ENCODE measurements at places on chromosomes 5 and 9. TPM values are rescaled to one million over a fixed set of nuclear protein-coding genes. Genes with fewer than 3 reads are reported as not detected.

GRCh38 chr9:81566074-81566698 lies 123.2 kb downstream of the TLE1 start:
- no peaks in the 10 kb centered on the region for H3K27me3 ChIP-seq
- peaks cover 26% of the 10 kb centered on the region for H3K4me1 ChIP-seq
- H3K27ac ChIP-seq, result no peak overlapping the region
- DNase-seq, result no peak
- H3K36me3 ChIP-seq, result no peaks in the 10 kb centered on the region
- no peak overlapping the region for H3K4me3 ChIP-seq

GRCh38 chr9:114087721-114088120 lies 9.6 kb upstream of the AMBP start:
- H3K27me3 ChIP-seq, result no peaks in the 10 kb centered on the region
- H3K4me1 ChIP-seq, result peaks cover 32% of the 10 kb centered on the region
- DNase-seq, result peak; percentile 73
- H3K27ac ChIP-seq, result peak overlapping the region; percentile 57
- H3K4me3 ChIP-seq, result no peak overlapping the region

DNA sequence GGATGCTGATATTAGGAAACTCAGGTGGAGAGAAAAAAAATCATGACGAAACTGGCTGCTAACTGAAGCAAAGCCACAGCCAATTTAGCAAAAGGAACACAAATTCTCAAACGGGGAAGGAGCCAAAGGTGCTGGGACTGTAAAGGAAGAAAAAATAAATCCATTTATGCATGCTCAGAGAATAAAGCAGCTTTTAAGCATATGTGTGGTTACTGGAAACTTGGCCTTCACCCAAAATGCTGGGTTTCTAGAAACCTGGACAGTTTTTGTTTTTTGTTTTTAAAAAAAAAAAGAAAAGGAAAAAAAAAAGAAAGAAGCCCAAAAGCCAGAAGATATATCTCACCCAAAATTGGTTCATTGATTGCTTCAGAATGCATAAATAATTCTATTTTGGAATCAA lies 8.0 kb downstream of the WHRN start:
- no peak for DNase-seq
- no peaks in the 10 kb centered on the region for H3K36me3 ChIP-seq
- H3K4me1 ChIP-seq, result peaks cover 8% of the 10 kb centered on the region
- no peak overlapping the region for H3K4me3 ChIP-seq
- no peak overlapping the region for H3K27ac ChIP-seq
- H3K27me3 ChIP-seq, result no peaks in the 10 kb centered on the region

- no peak overlapping the region for H3K27ac ChIP-seq
- no peak for DNase-seq
- no peaks in the 10 kb centered on the region for H3K27me3 ChIP-seq
Measured at GRCh38 chr5:173778784-173779304, 109.3 kb upstream of the CPEB4 start.

DNA sequence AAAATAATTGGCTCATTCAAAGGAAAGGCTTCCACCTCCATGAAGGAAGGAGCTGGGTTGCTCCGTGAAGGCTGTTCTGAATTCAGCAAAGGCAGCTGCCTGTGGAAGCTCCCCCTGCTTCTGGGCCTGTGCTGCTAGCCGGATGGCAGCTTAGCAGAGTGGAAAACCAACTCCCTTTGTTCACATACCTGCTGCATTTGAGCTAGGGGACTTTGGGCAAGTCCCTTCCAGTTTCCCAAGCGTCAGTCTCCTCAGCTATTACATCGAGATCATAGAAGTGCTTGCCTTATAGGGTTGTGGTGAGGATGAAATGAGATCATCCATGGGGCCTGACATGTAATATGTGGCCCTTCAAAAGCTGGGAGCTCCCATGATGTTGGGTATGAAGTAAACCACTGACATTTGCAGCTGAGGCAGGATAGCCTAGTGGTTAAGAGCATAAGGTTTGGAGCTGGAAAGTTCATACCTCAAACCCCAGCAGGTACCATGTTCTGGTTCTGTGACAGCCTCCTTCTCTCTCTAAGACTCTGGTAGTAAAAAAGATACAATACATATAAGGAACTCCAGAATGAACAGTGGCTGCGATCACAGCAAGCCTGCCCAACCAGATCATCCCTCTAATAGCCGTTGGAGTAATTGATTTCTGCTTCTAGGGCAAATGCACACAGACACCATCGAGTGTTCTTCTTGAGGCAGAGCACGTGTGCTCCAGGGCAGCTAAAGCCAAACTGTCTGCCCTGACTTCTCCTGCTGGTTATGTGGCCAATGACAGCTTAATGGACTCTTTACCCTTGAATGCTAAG lies 11.0 kb upstream of the DENND1A start:
- no peak overlapping the region for H3K27ac ChIP-seq
- no peaks in the 10 kb centered on the region for H3K27me3 ChIP-seq
- H3K4me1 ChIP-seq, result no peaks in the 10 kb centered on the region
- DNase-seq, result no peak

GRCh38 chr5:173640156-173640804 lies 23.8 kb upstream of the BOD1 start:
- no peak overlapping the region for H3K27ac ChIP-seq
- H3K4me3 ChIP-seq, result no peak overlapping the region

DNA sequence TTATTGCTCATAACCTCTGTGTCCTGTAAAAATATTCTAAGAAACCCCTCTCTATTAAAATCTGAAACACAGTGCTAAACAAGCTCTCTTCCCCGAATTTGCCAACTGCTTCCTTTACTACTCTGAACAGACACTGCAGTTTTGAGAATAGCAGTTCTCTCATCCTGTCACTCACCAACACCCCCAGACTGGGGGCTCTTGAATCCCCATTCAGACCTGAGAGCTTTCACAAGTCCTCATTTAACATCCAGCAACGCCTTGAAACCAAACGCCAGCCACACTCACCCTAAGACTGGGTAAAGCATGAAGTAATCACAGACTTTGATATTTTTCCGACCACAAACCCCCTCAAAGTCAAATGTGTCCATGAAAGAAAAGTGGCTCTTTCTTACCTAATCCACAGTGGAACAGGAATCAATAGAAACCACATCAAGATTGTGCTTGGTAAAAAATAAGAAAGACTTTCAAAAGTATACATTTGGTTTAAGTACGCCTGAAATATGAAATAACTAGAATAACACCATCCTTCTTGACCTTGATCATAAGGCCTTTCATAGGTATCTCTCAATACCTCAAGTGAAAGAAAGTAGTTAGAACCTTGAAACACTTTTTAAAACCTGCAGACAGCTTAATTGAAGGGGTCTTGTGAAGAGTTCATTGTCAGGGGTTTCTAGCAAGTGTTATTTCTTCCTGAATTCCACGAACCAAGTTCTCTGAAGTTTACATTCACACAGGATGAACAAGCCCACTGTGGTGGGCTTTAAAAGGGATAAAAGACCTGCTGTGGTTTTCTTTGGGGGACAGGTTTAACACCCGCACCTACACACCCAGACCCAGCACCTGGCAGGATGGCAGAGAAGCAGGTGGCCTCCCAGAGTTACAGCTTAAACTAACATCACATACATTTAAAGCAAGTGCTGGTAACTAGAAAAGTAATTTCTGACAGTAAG lies 412.6 kb downstream of the MLLT3 start:
- H3K4me3 ChIP-seq, result no peak overlapping the region
- no peak for DNase-seq
- H3K36me3 ChIP-seq, result no peaks in the 10 kb centered on the region
- no peak overlapping the region for H3K27ac ChIP-seq
- no peaks in the 10 kb centered on the region for H3K4me1 ChIP-seq

GRCh38 chr5:43631182-43631910 lies 28.4 kb downstream of the NNT start:
- H3K27me3 ChIP-seq, result no peaks in the 10 kb centered on the region
- peaks cover 70% of the 10 kb centered on the region for H3K36me3 ChIP-seq
- peaks cover 8% of the 10 kb centered on the region for H3K4me1 ChIP-seq
- DNase-seq, result peak; percentile 66
- H3K27ac ChIP-seq, result no peak overlapping the region

DNA sequence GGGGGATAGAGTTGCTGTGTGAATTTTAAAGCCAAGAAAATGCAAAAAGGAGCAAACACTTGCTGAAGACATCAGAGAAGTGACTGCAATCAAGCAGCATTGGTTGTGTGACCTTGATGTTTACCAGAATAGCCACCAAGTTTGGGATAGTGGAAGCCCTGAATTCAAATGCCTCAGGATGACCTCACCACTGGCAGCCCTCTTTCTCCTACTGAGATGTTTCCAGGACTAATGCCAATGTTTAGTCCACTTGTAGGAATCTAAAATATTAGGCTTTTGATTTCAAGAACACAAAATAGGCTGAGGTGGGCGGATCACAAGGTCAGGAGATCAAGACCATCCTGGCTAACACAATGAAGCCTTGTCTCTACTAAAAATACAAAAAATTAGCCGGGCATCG lies 112.2 kb upstream of the NUDT12 start:
- H3K4me3 ChIP-seq, result no peak overlapping the region
- H3K27me3 ChIP-seq, result no peaks in the 10 kb centered on the region
- no peaks in the 10 kb centered on the region for H3K4me1 ChIP-seq
- H3K36me3 ChIP-seq, result no peaks in the 10 kb centered on the region

- H3K4me1 ChIP-seq, result no peaks in the 10 kb centered on the region
- no peak overlapping the region for H3K4me3 ChIP-seq
- no peak overlapping the region for H3K27ac ChIP-seq
- DNase-seq, result no peak
- no peaks in the 10 kb centered on the region for H3K27me3 ChIP-seq
- H3K36me3 ChIP-seq, result peaks cover 89% of the 10 kb centered on the region
Measured at GRCh38 chr5:98865690-98866089, 63.1 kb downstream of the CHD1 start.

DNA sequence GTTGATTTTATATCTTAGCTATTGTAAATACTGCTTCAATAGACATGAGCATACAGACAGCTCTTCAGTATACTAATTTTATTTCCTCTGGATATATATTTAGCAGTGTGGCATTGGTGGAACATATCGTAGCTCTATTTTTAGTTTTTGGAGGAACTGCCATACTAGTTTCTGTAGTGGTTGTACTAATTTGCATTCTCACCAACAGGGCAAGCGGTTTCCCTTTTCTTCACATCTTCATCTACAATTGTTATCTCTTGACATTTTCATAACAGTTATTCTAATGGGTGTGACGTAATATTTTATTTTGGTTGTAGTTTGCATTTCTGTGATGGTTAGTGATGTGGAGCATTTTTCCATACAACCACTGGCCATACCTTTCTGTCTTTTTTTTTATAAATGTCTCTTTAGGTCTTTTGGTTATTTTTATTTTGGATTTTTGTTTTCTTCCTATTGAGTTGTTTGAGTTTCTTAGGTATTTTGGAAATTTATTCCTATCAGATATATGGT lies 32.5 kb downstream of the TAF11L14 start:
- no peak overlapping the region for H3K4me3 ChIP-seq
- no peaks in the 10 kb centered on the region for H3K36me3 ChIP-seq
- no peak overlapping the region for H3K27ac ChIP-seq
- no peaks in the 10 kb centered on the region for H3K4me1 ChIP-seq

DNA sequence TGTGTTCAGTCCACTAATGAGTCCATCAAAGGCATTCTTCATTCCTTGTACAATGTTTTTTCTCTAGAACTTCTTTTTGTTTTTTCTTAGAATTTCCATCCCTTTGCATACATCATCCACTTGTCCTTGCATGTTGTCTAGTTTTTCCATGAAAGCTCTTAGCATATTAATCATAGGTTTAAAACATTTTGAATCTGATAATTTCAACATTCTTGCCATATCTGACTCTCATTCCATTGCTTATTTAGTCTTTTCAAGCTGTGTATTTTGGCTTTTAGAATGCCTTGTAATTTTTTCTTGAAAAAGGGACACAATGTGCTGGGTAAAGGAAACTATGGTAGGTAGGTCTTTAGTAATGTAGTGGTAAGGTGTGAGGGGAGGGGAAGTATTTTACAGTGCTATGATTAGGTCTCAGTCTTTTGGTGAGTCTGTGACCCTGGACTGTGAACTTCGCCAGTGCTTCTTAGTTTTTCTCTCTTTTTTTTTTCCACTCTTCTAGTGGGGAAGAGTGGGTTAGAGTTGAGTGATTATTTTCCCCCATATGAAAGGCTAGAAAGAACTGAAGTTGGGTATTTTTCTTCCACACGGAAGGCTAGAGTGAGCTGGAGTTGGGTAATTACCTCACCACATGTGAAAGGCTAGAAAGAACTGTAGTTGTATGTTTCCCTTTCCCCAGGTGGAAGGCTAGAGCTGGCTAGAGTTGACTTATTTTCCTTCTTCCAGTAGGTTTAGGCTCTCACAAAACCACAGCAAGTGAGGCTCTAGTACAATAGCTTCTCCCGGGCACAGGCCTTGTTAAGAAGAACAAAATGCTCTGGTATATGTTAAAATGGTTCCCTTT lies 172.1 kb downstream of the SNX18 start:
- H3K27me3 ChIP-seq, result no peaks in the 10 kb centered on the region
- no peak for DNase-seq
- H3K4me3 ChIP-seq, result no peak overlapping the region
- H3K27ac ChIP-seq, result no peak overlapping the region
- no peaks in the 10 kb centered on the region for H3K36me3 ChIP-seq
- no peaks in the 10 kb centered on the region for H3K4me1 ChIP-seq

DNA sequence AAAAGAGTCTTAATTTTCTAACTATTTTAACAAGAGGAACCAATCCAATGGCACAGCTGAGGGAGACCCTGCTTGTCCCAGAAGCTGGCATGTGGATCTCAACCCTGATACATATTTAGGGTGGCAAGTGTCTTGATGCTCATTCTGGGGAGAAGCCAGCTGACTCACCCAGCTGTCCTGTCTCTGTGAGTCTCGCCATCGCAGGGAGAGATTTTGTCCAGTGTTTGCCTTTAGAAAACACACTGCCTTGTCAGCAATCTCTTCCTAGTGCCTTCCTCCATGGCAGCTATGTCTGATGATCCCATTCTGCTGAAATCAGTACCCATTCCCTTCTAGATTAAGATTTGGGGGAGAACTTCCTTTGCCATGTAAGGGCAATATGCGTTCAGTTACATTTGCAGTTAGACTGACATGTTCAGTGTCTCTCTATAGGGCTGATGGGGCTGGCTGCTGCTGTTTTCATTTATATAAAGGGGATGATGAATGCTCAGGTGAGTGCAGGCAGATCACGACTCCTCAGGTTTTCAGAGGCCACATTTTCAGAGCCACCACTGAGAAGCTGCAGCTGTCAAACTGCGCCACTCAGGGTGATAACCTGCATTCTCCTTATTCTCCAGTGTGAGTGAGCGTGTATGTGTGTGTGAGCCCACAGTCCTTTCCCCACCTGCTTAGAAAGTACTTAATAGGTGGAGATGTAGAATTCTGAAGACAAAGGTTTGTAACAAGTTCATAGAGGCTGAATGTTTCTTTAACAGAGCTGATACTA lies 217.0 kb downstream of the GAS1 start:
- no peak overlapping the region for H3K27ac ChIP-seq
- H3K4me3 ChIP-seq, result no peak overlapping the region
- DNase-seq, result no peak
- peaks cover 4% of the 10 kb centered on the region for H3K4me1 ChIP-seq
- H3K27me3 ChIP-seq, result no peaks in the 10 kb centered on the region
- H3K36me3 ChIP-seq, result no peaks in the 10 kb centered on the region

NAA35 gene
- 15.7 TPM for total RNA-seq

DIPK1B gene
- not detected for total RNA-seq

MEGF10 gene
- 0.03 TPM for total RNA-seq
